ENCODE measurements at places on chromosomes 2 and 18.

- DNase-seq: peak; percentile 3
Measured at GRCh38 chr18:2948038-2948437, 64.9 kb downstream of the LPIN2 start.

DNA sequence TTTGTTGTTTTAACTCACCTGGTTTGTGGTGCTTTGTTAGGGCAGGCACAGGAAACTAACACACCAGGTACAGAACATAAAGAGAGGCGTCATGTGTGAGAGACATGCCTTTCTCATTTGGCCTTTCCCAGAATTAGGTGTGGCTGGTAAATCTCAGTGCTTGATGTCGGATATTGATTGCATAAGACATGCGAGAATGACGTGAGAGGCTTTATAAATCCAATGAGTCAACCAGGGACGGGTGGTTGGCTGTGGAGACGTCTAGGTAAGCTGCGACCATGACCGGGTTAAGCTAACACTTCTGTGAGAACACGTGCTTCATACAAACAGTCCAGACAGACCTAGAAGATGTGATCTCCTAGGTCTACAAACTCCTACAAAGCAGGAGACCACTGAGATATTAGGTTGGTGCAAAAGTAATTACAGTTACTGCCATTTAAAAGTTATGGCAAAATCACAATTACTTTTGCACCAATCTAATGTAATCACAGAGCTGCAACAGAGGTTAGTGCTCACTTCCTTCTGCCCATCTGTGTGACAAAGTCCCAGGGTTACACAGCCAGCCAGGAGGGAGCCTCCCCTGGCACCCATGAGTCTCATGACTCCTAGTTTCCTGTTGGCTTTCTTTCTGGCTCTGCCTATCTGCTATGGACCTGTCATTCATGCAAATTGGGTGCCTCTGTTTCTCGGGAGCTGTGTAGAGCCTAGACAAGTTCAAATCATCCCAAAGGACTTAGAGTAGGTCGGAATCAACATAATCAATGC is 98.9 kb upstream of the ATP8B1 start:
- no peak for DNase-seq

DNA sequence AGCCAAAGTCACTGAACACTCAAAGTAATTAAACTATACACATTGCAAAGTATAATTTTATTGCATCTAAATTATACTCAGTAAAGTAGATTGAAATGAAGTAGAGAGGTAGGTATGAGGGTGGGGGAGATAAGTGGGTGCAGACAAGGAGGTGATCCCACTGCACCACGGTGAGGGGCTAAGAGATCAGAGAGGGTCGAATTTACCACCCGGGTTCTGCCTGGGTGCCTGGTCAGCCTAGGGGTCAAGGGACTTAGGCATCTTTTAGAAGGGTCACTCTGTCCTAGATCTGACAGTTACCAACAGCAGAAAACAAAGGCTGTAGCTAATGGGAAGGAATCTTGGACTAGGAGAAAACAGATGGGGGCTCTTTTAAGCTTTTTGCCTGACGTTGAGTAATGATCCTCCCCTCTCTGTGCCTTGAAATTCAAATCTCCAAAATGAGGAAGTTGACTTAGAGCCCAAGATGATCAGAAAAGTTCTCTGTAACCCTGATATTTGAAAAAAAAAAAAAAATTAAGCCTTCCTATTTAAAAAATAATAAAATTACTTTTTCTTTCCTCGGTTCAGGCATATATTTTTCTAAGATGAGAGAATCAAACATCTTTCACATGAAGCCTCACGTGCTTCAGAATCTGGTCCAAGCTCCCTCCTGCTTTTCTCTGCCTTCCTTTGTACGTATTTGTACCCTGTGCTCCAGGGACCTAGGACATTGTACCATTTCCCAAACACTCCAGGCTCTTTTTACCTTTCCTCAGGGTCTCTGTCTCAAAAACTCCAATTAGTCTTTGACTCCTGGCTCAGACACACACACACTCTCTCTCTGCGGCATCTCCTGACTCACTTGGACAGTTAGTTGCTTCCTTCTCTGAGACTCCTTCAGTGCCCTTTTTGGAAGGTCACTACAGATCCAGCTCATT is 353.9 kb downstream of the CYRIA start:
- no peak for DNase-seq

DNA sequence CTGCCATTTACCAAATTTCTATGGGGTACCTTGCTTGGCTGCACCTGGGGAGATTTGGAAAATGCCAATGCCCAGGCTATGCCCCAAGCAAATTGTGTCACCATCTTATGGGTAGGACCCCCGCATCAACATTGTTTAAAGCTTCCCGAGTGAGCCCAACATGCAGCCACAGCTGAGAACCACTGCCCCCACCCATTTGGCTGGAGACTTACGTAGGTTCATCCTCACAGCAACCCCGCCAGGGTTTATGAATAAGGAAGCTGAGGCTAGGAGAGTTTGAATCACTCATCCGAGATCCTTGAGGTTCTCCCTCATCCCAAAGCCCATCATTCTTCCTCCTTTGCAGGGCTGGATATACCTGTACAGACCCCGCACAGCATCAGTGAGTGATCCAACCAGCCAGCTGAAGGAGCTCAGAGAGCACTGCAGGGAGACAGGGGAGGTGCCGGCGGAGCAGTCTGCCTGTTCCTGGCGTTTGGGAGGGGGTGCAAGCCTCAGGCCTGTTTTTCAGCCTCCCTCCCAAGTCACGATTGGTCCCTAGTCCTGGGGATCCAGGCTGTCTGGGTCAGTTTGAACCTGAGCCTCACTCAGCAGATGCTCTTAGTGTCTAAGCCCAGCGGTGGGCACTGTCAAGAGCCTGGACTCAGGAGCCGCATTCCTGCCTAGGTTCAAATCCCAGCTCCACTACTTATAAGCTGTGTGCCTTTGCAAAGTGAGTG is 164.9 kb downstream of the SMAD7 start:
- DNase-seq: no peak

DNA sequence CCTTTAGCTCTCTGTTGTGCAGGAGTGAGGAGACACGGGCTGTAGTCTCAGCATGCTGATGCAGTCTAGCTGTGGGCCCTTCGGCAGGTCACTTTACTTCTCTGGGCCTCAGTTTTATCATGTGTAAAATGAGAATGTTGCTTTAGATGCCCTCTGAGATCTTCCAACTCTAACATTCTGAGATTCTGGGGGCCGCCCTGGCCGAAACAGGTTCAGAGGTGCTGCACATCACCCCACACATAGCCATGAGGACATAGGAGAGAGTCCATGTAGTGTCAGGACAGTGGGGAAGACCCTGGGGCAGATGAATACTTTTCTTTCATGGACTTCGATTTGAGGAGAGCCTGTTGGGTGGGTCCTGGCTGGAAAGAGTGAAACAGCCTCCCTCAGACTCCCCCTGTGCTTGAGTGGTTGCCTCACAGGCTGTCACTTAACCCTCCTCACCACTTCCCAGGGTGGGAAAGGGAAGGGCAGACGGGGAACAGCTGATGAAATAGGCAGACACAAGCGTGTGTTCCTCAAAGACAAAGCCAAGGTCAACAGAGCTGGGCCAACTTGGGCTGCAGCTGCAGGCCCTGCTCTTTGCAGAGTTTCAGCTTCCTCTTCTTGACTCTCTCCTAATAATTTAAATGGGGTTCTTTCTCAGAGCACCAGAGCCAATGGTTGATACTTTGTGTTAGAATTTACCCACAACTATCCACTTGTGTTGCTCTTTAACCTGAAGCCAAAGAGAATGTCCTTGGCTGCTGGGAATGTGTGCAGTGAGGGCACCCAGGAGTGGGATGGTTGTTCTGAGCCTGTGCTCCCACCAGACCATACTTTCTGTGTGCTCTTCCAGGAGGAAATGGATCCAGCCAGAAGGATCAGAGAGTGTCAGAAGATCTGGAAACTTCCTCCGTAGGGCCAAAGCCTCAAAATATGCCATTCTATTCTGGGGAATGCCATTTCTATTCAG is 14.7 kb upstream of the MRPL33 start:
- no peak for DNase-seq

GRCh38 chr2:43715300-43716098 is 39.3 kb upstream of the C1GALT1C1L start:
- DNase-seq: no peak

GRCh38 chr2:150046211-150046610 is 441.3 kb downstream of the RND3 start:
- DNase-seq: no peak

DNA sequence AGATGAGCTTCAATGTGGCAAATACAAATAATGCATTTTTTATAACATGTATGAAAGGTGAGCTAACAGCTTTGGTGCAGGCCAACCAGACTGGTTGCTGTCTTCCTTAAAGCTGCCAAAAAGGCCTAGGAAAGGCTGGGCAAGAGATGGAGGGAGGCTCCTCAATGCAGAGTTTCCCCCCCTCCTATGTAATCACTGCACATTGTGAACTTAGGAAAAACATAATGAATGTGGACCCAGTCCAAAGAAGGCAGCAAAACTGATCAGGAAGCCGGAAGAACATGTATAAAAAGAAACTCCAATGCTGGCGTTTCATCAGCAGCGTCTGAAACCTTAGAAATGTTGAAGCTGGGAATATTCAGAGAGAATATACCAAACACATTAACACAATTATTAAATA is 84.2 kb upstream of the LYPD6 start:
- no peak for DNase-seq

- no peak for DNase-seq
Measured at GRCh38 chr2:68766376-68766845, 31.8 kb downstream of the ARHGAP25 start.
